ENCODE measurements at places on chromosomes 13 and 19.

GRCh38 chr19:345320-345879, 804 bp upstream of the MIER2 start:
- no peak for DNase-seq

DNA sequence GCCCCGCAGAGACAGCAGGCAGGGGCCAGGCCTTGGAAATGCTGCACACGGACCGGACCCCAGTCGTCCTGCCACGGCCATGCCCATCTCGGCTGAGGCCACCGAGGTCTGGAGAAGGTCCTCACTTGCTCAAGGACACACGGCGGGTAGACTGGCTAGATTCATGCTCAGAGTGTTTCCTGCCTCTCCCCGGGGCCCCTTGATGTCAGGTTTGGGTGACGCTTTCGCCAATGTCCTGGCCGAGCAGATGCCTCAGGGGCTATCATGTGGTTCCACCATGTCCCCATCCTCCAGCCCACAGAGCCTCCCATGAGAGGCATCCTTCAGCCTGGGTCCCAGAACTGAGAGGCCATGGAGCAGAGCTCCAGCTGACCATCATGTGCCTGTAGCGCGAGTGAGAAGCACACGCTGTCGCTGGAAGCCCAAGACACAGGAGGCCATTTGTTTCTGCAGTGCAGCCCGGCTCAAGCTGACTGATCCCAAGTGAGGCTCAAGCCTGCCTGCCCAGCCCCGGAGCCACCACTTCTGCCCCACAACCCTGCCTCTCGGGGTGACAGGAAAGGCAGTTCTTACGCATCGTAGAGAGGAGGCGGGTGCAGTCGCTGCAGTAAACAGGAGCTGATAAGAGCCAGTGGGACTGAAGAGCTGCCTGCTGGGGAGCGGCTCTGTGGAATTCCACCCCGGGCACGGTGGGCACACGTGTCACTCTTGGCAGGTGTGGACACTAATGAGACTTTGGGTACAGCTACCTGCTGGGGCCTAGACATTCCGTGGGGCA, 53.9 kb upstream of the GAS6 start:
- DNase-seq = no peak

GRCh38 chr13:32590266-32590665, 4.0 kb downstream of the PDS5B start:
- DNase-seq = no peak

- peak; percentile 59 for DNase-seq
Observed at GRCh38 chr19:15283141-15283883, 49.0 kb downstream of the BRD4 start.

GRCh38 chr19:40270362-40271089, 14.6 kb downstream of the AKT2 start:
- DNase-seq = no peak

- no peak for DNase-seq
Observed at GRCh38 chr19:543910-544608, at the start of gene GZMM. GZMM (plus strand) TSS chr19:544053; CDS start chr19:544072, 19 bp downstream.

DNA sequence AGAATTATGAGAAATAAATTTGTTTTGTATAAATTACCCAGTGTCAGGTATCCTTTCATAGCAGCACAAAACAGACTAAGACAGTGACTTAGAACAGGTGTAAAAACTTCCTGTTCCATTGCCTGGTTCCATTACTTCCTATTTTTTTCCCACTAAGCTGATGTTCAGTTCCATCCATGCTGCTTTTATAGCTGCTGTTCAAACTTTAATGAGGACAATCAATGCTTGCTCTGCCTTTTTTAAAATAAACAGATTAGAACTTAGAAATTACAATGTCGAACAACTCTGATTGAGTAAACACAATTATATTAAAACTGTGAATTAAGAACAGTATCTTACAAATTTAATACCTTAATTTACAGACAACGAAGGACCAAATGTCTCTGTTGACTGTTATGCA, 818.9 kb downstream of the OLFM4 start:
- DNase-seq = no peak

DNA sequence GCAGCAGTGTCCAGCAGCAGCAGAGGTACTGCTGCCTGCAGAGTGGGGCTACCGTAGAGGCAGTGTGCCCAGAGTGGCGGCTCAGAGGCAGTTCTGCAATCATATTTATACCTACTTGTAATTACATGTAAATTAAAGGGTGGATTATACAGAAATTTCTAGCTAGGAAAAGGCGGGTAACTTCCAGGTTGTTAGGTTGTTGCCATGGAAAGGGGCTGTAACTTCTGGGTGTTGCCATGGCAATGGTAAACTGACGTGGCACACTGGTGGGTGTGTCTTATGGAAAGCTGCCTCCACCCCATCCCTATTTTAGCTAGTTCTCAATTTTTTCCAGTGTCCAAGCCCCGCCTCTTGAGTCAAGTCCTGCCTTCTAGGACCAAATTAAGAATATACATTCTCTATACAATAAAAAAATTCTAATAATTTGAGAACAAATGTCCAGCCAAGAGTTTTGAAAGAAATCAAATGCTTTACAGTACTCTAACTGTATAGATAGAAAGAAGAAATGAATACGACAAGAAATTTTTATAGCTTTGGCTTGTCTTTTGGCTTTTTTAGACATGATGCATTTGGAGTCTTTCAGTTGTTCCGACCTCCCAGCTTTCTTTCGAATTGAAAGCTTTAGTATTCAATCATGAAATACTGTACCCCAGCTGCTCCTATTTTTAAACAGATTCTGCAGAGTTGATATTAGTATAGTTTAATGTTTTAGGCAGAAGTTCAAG, 816.6 kb downstream of the DIAPH3 start:
- no peak for DNase-seq

DNA sequence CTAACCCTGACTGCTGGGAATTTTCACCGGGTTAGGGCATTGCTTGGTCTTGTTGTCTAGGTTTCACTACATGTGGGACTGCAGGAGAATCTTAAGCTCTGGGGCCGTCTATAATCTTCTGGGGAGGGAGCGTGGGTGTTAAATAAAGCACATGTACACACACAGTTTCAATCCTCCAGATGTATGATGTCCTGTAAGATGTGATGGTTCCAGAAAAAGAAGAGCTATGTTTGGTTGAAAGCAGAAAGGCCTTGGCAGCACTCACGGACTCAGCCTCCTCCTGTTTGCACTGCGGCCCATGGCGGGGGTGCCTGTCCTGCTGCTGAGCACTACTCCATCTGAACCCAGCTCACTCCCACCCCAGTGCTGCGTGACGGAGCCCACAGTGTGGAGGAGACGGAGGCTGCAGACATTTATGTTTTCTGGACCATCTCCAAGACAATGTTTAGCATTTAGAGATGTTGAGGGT, 343.5 kb downstream of the TEX29 start:
- no peak for DNase-seq

DNA sequence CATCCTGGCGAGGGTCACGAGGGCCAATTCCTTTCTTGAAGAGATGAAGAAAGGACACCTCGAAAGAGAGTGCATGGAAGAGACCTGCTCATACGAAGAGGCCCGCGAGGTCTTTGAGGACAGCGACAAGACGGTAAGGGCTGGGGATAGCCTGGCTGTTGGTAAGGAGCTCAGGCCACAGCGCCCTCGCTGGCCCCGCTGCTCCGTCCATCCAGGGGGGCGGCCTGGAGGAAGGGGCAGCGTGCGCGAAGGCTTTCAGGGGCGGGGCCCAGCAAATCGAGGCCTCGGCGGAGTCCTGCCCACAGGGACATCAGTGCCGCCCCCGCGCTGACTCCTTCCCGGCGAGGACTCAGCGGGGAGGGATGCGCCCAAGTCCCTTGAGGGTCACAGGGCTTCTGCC, 6.9 kb downstream of the F10 start:
- no peak for DNase-seq

DNA sequence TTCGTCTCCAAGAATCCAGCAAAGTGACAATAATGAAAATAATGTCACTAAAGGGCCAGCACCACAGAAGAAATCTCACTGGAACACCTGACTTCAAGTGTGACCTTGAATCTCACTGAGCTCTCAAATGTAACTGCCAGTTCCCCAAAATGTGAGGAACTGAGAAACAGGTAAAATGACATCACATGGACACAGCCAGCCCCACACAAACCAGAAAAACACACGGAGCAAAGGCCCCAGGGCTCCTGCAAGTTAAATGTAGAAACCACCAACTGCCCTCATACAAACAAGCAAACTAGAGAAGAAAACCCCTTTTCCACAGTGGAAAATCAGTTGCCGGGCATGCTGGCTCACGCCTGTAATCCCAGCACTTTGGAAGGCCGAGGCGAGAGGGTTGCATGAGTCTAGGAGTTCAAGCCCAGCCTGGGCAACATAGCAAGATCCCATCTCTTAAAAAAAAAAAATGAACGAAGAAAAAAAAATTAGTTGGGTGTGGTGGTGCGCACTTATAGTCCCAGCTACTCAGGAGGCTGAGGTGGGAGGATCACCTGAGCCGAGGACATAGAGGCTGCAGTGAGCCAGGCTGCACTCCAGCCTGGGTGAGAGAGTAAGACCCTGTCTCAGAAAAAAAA, 8.7 kb upstream of the KANK2 start:
- DNase-seq = no peak

- DNase-seq = no peak
Observed at GRCh38 chr13:86438034-86438433, 638.8 kb upstream of the SLITRK6 start.

GRCh38 chr13:74288361-74288911, 154.2 kb upstream of the KLF12 start:
- no peak for DNase-seq

DNA sequence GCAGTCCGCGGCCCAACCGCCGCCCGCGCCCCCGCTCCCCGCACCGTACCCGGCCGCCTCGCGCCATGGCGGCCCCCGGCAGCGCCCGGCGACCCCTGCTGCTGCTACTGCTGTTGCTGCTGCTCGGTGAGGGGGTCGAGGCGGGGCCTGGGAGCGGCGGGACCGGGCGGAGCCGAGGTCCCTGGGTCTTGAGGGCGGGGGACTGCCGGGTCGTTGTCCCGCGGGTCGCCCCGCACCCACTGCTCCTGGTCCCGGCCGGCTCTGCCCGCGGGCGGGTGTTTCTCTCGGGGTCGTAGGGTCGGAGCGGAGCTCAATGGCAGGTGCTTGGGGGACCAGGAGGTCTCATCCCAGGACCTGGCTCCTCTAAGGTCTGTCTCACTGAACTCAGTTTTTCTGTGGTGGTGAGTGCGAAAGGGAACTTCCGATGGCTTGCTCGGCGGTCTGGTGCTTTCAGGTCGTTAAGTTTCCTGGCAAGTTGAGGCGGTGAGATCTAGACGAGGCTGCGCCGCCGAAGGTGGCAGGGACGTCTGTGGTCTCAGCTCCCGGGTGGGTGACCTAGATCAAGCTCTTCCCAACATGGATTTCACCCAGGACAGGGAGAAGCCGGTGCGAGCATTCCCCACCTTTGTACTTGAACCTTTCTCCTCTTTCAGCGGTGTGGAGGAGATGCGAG, 467 bp downstream of the LAMP1 start:
- DNase-seq = no peak

GRCh38 chr13:99766641-99767045, 204.9 kb downstream of the ZIC5 start:
- no peak for DNase-seq

DNA sequence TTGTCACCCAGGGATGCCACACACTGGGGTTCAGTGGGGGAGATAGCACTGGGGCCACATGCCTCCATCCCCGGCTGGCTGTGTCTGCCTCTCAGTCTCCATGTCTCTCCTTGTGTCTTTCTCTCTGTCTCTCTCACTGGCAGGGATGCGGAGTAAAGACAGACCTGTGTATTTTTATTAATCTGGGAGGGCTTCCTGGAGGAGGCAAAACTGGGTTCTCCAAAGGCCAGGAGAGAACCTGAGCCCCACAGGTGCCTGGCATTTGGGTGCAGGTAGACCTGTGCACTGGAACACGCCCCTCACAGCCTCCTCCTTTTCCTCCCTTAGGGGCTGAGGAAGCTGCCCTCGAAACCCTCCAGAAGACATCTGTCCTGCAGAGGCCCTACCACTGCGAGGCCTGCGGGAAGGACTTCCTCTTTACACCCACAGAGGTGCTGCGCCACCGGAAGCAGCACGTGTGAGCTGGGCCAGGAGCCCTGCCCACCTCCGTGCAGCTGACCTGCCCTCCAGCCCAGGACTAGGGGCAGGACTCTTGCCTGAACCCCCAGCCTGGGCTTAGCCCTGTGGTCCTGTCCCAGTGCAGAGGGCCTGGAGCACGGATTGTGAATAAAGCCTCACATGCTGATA, 32.7 kb downstream of the DHX34 start:
- DNase-seq = no peak

- peak; percentile 62 for DNase-seq
Observed at GRCh38 chr19:51097166-51097738, 11.0 kb downstream of the CTU1 start.

- no peak for DNase-seq
Observed at GRCh38 chr19:54536956-54537355, 34.3 kb downstream of the LAIR2 start.

DNA sequence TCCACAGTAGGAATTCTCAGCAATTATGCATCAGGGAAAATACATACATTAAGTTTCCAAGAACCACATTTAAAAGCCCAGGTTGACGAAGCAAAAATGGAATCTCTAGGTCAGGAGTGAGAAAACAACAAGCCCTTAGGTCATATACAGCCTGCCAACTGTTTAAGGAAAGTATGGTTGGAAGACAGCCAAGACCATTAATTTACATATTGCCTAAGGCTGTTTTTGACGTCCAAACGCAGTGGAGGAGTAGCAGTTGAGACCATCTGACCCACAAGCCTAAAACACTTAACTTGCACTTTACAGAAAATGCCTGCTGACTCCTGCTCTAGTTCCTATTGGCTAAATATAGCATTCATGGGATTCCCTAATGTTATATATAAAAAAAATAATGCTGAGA, 299.0 kb downstream of the ITGBL1 start:
- DNase-seq = peak; percentile 77

- DNase-seq = no peak
Observed at GRCh38 chr13:104286566-104287290, 1220.5 kb upstream of the SLC10A2 start.

- DNase-seq = no peak
Observed at GRCh38 chr19:47660435-47660832, 51.5 kb downstream of the BICRA start.

DNA sequence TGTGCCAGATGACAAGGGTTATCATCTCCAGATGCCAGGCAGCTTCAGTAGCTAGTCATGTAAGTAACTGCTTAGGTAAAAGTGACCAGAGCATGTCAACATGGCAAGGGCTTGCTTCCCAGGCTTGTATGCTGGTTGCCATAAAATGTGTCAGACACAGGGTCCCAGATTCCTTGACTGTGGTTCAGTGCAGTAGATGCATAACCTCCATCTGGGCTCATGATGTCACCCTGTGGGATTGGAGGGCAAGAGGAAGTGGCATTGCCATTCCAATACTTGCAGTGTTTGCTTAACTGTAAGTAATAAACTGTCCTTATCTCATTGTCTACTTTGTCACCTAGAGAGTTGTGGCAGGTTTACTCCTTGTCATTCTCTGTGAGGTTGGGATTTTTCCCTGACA, 226.8 kb downstream of the PCDH17 start:
- no peak for DNase-seq

Measured in IMR-90 (cell line).